NCI-H1436 (cell line): ENCODE measurements at places on chromosomes 7 and 10.

DNA sequence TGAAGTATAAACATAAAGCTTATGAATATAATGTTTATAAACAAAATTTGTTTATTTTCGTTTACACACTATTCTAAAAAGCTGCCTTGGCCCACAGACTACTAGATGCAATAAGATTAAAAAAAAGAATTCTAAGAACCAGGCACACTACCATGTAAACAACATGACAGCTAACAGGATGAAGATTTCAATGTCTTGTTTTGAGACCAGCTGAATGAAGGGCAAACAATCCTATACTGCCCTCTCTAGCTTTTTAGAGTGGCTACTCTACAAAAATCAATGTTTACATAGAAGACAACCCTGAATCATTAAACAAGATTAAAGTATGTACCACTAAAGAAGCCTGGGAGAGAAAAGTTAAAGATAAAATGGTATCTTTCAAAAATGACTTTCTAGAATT, 38.6 kb downstream of the SLC25A40 start:
- no peak for DNase-seq

DNA sequence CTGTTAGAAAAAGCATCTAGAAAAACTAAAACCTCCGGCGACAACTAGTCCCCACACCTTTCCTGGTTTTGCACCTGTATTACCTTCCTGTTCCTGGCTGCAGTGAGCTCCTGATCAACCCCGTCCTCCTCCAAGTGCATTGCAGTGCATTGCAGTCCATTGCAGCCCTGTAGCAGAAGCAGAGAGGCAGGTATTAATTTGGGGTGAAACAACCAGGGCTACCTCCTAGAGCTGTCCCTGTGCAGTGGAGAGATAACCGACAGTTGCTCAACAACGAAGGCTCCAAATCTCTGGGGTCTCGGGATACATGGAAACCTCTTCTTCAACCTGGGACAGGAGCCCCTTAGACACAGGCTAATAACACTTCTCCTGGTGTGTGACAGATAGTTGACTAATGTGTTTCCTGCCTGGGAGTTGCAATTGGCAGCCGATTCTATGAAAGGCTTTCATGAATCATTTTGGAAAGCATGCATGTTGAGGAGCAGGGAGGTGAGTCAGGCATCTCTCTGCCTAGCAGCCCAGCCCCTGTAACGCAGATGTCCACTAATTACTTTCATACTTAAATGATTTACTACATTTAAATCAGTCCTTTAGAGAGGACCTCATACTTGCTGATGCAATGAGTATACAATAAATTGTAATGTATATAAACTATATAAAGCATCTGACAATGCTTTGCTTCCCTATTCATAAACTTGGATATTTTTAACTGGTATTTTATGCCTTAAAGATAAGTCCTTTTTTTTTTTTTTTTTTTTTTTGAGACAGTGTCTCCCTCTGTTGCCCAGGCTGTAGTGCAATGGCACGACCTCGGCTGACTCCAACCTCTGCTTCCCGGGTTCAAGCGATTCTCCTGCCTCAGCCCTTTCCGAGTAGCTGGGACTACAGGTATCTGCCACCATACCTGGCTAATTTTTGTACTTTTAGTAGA, 59.0 kb downstream of the PRR15 start:
- peak; percentile 54 for DNase-seq

DNA sequence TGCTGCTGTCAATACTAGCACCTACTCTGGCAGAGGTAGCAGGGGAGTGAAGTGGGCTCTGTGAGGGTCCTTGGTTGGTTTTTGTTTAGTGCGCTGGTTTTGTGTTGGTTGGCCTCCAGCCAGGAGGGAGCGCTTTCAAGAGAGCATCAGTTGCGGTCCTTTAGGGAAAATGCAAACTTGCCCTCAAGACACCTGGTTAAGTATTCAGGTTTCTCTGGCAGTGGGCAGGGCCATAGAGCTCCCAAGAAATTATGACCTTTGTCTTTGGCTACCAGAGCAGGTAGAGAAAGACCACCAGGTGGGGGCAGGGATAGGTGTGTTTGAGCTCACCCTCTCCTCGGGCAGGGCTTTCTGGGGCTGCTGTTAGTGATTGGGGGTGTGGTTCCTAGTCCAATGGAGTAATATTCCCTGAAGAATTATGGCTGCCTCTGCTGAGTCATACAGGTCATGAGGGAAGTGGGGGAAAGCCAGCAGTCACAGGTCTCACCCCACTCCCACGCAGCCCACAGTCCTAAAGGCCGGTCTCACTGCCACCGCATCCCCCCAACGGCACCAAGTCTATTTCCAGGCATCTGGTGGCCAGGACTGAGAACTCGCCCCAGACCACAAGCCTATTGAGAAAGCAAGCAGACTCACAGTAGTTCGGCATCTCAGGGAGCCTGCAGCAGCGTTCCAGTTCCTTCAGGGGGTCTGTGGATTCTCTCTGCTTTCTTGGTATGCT, 280.5 kb downstream of the SFMBT2 start:
- no peak for DNase-seq

GRCh38 chr10:78215645-78216044, 182.0 kb downstream of the RPS24 start:
- DNase-seq, result no peak

- no peak for DNase-seq
Measured at GRCh38 chr10:119205894-119206602, 1.3 kb upstream of the GRK5 start.

- no peak for DNase-seq
Measured at GRCh38 chr7:130298544-130299326, 5.8 kb downstream of the CPA4 start.

DNA sequence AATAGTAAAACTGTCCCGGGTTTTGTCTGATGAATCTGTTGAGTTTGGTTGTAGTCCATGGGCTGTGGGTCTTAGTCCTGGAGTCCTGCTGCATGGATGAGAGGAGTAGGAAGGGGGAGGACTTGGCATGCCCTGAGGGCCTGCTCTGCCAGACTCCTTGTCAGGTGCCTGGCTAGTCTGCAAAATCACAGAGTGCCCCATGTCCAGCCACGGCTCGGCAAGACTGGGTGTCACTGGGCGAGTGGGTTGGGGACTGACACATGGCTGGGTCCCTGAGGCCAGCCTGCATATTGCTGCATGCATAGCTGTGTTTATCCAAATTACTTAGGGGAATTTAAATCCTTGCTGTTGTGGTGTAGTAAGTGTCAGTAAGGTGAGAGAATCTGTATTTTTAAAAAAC, 9.7 kb downstream of the MINDY4 start:
- DNase-seq, result no peak

- DNase-seq, result peak; percentile 21
Measured at GRCh38 chr10:80684259-80684658, 146.6 kb downstream of the SH2D4B start.

DNA sequence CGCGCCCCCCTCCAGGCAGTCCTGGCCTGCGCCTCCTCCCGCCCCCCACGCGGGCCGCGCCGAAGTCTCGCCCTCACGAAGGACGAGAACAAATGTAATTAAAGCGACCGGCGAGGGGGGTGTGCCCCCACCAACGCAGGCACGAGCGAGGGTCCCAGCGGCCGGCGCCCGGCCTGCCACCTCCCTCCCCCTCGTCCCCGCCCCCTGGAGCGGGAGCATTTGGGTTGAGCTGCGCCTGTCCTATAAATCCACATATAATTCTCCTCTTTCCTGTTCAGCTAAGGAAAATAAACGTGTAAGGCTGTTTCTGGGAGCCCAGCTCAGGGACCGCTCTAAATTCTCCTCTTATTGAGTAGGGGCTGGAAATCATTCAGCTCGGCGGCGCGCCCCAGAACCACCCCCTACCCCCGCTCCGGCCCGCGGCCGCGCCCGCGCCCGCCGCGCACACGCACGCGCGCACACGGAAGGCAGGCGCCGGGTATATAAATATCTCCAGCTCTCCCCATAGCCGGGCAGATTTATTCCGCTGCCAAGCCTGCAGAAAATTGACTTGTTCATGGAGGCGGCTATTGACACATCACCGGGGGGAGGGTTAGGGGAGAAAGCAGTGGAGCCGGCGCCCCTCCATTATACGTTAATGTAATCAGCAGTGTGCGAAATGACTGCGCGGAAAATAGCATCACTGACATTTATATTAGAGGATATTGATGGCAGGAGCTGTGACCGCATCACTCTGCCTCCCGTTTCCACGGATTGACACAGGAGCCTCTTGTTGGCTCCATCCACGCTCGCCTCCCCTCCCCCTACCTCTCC, 61.6 kb upstream of the BTRC start:
- peak; percentile 58 for DNase-seq

GRCh38 chr10:74991435-74991834, 120.0 kb upstream of the SAMD8 start:
- DNase-seq, result peak; percentile 32

GRCh38 chr10:125149036-125149679, 11.2 kb downstream of the CTBP2 start:
- peak; percentile 30 for DNase-seq

DNA sequence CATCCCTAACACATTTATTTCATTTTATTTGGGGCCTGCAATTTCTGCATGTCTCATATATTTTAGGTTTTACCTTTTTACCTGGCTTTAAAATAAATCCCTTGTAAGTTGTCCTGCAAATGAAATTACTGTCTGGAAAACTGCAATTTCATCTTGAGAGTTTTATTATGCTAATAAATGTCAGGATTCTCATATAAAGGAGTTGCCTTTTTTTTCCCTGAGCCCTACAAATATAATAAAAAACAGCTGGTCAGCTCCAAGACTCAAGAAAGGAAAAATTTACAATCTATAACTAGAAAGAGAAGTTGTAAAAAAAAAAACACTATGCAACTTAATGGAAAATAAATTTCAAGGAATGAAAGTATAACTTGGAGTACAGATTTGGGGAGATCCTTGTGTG, 108.7 kb downstream of the SH2D4B start:
- DNase-seq, result no peak

GRCh38 chr7:150357270-150357669, 11.4 kb upstream of the REPIN1 start:
- no peak for DNase-seq

- DNase-seq, result no peak
Measured at GRCh38 chr10:113108948-113109347, 158.9 kb downstream of the TCF7L2 start.

GRCh38 chr10:125802739-125803138, 20.3 kb downstream of the UROS start:
- DNase-seq, result no peak

- no peak for DNase-seq
Measured at GRCh38 chr10:17385066-17385465, 69.3 kb downstream of the ST8SIA6 start.

- DNase-seq, result no peak
Measured at GRCh38 chr7:36747280-36748016, 23.2 kb upstream of the AOAH start.

DNA sequence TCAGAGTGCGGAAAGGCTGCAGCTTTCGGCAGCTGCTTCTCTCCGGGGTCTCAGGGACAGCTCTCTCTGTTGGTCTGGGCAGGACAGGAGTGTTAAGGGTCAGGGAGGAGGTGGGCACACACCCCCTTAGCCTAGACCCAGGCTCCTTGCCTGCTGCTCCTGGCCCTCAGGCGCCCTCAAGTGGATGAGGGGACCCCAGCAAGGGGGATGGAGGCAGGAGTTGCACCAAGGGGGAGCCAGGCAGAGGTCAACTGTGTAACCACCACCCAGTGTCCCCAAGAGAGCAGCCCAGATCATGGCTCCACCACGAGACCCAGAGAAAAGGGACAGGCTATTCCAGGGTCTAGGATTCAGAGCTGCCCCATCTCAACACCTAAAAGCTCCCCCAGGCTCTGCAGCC, 26.9 kb downstream of the SPOCK2 start:
- DNase-seq, result no peak

- DNase-seq, result no peak
Measured at GRCh38 chr10:49276596-49276995, 22.4 kb upstream of the C10orf71 start.

- no peak for DNase-seq
Measured at GRCh38 chr10:132225073-132225848, 38.5 kb downstream of the DPYSL4 start.

- DNase-seq, result no peak
Measured at GRCh38 chr7:2984091-2984490, 59.6 kb downstream of the CARD11 start.

GRCh38 chr7:76049295-76049694, 1.4 kb downstream of the MDH2 start:
- no peak for DNase-seq

GRCh38 chr10:5553400-5554170, 28.8 kb downstream of the CALML3 start:
- DNase-seq, result no peak

DNA sequence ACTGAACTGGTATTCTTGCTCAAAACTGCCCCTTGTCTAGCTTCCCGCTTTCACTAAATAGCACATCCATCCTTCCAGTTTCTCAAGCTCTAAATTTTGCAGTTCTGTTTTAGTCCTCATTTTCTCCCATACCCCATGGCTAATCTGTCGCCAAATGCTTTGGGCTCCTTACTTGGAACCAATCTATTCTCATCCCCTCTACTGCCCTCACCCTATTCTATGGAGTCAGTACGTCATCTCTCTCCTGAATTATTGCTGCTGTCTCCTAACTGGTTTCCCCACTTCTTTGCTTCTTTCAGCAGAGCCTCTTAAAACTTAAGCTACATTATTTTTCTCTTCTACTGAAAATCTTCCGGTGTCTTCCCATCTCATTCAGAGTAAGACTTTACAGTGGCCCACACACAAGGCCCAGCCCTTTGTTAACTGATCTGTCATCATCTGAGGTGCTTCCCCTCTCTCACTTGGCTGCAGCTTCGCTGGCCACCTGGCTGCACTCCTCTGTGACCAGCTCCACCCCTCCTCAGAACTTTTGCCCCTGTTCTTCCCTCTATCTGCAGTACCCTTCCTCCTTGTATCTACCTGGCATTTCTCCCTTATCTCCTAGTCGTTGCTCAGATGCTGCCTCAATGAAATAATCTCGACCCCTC, 9.9 kb downstream of the STARD3NL start:
- no peak for DNase-seq

GRCh38 chr7:158819571-158820203, 9.6 kb downstream of the ESYT2 start:
- DNase-seq, result no peak

- DNase-seq, result no peak
Measured at GRCh38 chr10:77350711-77351119, 286.9 kb downstream of the KCNMA1 start.

DNA sequence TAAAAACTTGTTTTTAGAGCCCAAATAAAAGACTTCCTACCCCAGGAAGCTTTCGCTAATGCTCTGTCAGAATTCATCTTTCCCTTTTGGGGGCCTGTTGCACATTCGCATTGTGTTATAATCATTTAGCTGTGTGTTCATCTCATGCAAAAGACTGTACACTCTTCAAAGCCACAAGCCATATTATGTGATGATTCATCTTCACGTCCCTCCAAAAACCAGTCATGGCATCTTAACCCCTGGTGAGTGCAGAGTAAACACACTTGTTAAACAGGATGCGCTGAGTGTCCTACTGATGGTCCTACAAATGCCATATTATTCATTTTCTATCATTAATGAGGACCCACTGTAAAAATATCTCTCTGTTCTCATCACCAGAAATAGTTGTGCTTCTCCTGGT, 235.4 kb downstream of the KIAA1217 start:
- DNase-seq, result no peak

DNA sequence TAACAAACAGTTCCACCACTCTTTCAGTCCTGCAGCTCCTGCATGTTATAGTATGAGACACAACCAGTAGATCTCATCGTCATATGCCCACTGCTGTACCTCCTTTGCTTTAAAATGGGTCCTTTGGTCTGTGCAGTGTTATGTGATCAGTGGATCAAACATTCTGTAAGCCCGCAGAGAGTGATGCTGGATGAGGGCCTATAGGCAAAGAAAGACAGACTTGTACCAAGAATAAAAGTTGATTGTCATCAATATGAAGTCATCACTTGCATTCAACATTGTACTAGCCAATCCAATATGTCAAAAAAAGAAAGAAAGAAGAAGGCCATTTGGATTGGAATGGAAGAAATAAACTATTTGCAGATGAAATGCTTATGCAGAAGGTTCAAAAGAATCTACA, 79.8 kb upstream of the PHYHIPL start:
- no peak for DNase-seq

GRCh38 chr10:59593768-59594167, 115.9 kb downstream of the SLC16A9 start:
- DNase-seq, result no peak
